Activated CD8-positive, alpha-beta memory T cell treated with anti-CD3 and anti-CD28 coated beads, Interleukin-2, amount 10 ng/mL, durations not matched to agents 7 days and 5 days (primary cell): ENCODE measurements at places on chromosomes 13 and 19. TPM values are rescaled to one million over a fixed set of nuclear protein-coding genes. Genes with fewer than 3 reads are reported as not detected.

CFAP97D2 gene
- not detected for total RNA-seq

EHD2 gene
- total RNA-seq: 0.07 TPM

CGB5 gene
- total RNA-seq: not detected

FGF22 gene
- not detected for total RNA-seq

ADGRE2 gene
- 0.49 TPM for total RNA-seq

- peak; percentile 53 for DNase-seq
- peaks cover 41% of the 10 kb centered on the region for H3K36me3 ChIP-seq
- H3K27me3 ChIP-seq: no peaks in the 10 kb centered on the region
- H3K4me1 ChIP-seq: peaks cover 29% of the 10 kb centered on the region
Measured at GRCh38 chr19:17404015-17404414, 1.4 kb downstream of the BST2 start.

- H3K27me3 ChIP-seq: peaks cover 8% of the 10 kb centered on the region
- DNase-seq: no peak
- no peak overlapping the region for H3K4me3 ChIP-seq
- no peak overlapping the region for H3K27ac ChIP-seq
- no peaks in the 10 kb centered on the region for H3K36me3 ChIP-seq
Measured at GRCh38 chr19:2747349-2747748, 7.5 kb upstream of the SLC39A3 start.

DNA sequence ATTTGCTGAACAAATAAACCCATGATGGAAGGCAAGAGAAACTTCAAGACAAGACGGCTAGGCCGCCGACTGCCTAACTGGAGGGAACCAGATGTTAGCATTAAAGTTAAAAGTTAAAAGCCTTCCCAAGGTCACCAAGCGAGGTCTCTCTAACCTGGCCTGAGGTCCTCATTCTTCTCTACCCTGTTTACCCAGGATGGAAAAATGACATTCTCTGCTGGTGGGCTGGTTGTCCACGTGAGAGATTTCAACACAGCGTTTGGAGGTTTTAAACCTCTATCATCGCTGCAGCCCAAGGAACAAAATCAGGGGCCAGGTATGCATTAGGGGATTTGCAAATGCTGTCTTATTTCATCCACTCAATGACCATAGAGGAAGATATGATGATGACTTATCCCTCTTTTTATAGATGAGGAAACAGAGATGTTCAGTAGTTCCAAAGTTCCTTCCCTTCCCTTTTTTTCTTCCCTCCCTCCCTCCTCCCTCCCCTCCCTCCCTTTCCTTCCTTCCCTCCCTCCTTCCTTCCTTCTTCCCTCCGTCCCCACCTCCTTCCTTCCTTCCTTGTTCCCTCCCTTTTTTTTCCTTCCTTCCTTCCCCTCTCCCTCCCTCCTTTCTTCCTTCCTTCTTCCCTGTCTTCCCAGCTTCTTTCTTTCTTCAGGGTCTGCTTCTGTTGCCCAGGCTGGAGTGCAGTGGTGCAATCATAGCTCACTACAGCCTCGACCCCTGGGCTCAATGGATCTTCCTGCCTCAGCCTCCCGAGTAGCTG, 79.7 kb downstream of the INSR start:
- H3K4me1 ChIP-seq: no peaks in the 10 kb centered on the region
- H3K27ac ChIP-seq: no peak overlapping the region
- H3K27me3 ChIP-seq: peaks cover 17% of the 10 kb centered on the region
- no peak for DNase-seq
- H3K36me3 ChIP-seq: no peaks in the 10 kb centered on the region

DNA sequence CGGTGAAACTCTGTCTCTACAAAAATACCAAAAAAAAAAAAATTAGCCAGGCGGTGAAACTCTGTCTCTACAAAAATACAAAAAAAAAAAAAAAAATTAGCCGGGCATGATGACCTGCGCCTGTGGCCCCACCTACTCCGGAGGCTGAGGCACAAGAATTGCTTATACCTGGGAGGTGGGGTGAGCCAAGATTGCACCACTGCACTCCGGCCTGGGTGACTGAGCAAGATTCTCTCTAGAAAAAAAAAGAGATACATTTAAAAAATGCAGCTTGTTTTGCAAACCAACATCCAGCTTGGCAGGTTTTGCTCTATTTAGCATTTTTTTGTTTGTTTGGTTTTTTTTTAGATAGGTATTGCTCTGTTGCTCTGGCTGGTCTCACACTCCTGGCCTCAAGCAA, 6.7 kb upstream of the PGPEP1 start:
- no peaks in the 10 kb centered on the region for H3K27me3 ChIP-seq
- no peaks in the 10 kb centered on the region for H3K36me3 ChIP-seq
- peaks cover 8% of the 10 kb centered on the region for H3K4me1 ChIP-seq
- no peak overlapping the region for H3K4me3 ChIP-seq
- DNase-seq: no peak
- H3K27ac ChIP-seq: no peak overlapping the region

GRCh38 chr19:29188289-29189032, 24.5 kb downstream of the UQCRFS1 start:
- no peak for DNase-seq
- H3K27ac ChIP-seq: no peak overlapping the region
- no peaks in the 10 kb centered on the region for H3K36me3 ChIP-seq

DNA sequence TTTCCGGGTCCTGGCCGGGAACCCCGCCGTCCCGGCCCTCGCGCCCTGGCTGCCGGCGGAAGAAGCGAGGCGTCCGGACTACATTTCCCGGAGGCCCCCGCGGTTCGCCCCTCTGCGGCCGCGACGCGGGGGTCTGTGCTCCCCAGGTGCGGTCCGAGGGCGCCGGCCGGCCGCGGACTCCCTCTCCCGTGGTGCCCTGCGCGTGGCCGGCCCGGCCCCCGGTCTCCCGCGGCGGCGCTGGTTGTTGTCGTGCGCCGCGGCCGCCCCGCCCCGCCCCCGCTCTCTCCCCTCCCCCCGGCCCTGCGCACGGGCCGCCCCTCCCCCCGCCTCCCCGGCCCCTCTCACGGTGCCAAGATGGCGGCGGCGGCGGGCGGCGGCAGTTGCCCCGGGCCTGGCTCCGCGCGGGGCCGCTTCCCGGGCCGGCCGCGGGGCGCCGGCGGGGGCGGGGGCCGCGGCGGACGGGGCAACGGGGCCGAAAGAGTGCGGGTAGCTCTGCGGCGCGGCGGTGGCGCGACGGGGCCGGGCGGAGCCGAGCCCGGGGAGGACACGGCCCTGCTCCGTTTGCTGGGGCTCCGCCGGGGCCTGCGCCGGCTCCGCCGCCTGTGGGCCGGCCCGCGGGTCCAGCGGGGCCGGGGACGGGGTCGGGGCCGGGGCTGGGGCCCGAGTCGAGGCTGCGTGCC, at the start of gene KMT2B:
TSS of gene KMT2B (plus strand) at position 339 of the 680 bp plus-strand sequence. CDS start at position 355, 16 bp downstream.
- peak within 1 kb of the TSS; percentile 89 for H3K4me3 ChIP-seq
- peaks cover 32% of the 10 kb centered on the region for H3K4me1 ChIP-seq
- no peak for DNase-seq
- H3K27me3 ChIP-seq: no peaks in the 10 kb centered on the region
- H3K27ac ChIP-seq: peak within 1 kb of the TSS; percentile 96

GRCh38 chr13:33334831-33335230, 49.3 kb upstream of the STARD13 start:
- H3K4me1 ChIP-seq: no peaks in the 10 kb centered on the region
- no peaks in the 10 kb centered on the region for H3K27me3 ChIP-seq
- no peak for DNase-seq
- H3K4me3 ChIP-seq: no peak overlapping the region

DNA sequence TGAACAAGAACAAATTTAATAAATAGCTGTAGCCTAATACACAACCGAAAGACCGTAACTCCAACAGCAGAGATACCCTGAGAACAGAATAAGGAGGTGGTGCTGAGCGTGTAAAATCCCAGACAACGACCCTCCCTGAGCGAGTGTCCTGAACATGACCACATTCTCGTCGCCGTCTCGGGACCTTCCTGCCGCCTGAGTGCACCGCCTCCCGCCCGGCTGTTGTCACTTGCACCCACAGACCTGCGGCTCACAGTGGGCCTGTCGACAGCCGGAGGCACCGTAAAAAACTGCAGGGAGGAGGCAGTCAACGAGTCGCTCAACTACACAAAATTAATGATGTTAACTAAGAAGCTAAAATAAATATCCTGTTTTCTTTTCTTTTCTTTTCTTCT, 35.8 kb upstream of the GRTP1 start:
- peaks cover 5% of the 10 kb centered on the region for H3K27me3 ChIP-seq
- H3K27ac ChIP-seq: no peak overlapping the region
- H3K4me1 ChIP-seq: no peaks in the 10 kb centered on the region

GRCh38 chr13:78608688-78609463, 5.5 kb upstream of the POU4F1 start:
- no peaks in the 10 kb centered on the region for H3K36me3 ChIP-seq
- peak overlapping the region; percentile 53 for H3K4me3 ChIP-seq
- no peak for DNase-seq
- peaks cover 26% of the 10 kb centered on the region for H3K4me1 ChIP-seq
- no peak overlapping the region for H3K27ac ChIP-seq
